ENCODE measurements at places on chromosomes 7 and 10.

GRCh38 chr7:54680377-54681005 is 78.5 kb downstream of the SEC61G start:
- no peak for DNase-seq

- DNase-seq = peak; percentile 71
These were observed 127.2 kb upstream of the RSU1 start for GRCh38 chr10:16944402-16944801.

DNA sequence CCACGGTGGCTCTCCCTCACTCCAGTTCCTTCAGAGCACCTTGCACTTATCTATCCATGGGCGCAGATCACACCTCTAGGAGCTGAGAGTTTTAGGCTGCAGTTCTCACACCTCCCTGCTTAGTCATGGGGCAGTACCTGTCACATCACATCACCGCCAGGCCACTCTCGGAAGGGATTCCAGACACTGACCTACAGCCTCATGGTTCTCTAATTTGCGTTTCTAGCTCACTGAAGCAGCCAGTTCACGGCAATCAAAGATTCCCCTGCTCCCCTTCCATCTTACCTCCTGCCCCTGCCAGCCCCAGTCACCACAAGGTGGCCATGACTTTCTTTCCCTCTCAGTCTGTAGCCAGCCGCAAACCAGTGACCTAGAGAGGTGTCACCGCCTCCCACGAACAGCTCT is 34.2 kb downstream of the ADRB1 start:
- no peak for DNase-seq

DNA sequence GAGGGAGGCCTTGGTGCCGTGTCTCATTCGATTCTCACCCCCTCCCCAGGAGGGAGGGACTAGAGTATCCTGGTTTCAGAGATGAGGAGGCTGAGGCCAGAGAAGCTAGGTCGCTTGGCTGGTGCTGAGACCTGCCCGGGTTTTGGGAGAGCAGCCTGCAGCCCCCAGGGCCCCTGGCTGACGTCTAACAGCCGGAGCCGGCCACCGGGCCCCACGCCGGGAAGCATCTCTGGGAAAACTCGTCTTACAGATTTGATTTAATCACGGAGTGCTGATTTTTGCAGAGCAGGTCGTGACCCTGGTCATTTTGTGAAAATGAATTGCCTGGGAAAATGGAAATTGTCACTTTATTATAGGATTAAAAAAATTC is 97.5 kb downstream of the MICALL2 start:
- no peak for DNase-seq

- DNase-seq = no peak
These were observed 167.4 kb downstream of the GNAI1 start for GRCh38 chr7:80302078-80302477.

DNA sequence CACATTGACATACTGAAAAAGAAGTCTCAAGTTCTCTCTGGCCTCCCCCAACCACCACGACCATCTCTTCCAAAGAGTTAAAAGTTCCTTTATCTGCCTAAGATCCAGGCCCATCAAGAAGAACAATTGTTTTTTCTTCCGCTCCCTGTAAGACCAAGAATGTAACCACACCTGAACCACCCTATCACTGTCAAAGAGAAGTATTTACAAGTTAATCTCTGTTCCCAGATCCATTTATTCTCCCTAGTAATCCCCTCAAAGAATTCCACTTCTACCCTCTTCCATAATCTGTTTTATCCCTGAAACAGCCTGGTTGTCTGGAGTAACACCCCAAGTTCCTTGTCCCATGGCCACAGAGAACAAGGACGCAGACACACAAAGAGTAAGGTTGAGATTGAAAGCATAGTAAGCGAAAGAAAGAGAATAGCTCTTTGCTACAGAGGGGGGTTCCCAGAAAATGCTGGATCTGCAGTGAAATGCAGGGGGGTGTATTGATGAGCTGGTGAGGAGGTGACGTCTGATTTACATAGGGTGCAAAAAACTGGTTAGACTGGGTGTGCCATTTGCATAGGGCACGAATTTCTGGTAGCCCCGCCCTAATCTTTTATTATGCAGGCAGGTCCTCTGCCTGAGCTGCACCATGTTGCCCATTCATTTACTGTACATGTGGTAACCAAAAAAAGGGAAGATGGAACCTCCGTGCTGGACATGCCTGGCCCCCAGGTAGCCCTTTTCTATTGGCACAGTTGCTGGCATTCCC is 122.0 kb downstream of the SKIDA1 start:
- no peak for DNase-seq

DNA sequence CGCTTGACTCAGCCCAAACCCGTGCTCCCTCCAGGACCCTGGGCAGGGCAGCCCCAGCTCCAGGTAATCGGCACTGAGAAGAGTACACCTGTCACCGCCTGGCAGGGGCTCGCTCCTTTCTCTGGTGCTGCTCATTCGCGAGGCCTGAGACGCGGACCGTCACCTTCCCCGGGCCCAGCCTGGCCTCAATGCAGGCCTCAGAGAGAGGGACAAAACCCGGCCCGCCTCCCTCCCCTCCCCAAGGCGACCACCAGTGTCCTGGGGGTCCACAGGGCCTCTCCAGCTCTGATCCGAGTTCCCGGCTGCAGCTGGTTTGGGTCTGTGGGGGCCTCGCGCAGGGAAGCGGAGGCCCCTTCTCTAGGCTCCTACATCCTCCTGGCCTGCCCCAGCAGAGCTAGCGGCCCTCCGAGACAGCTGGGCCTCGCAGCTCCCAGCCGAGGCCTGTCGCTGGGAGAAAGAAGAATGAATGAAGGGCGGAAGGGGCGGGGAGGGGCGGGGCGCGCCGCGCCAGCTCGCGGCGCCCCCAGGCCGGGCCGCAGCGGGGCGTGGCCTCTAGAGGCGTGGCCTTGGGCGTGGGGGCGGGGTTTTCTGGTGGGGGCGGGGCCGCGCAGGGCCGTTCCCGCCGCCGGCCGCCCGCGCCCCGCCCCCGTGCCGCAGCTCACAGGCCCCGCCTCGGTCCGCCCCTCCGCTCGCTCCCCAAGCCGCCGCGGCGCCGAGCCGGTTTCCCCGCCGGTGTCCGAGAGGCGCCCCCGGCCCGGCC is at the start of gene LIMK1:
TSS of gene LIMK1 (plus strand) at position 688 of the 760 bp plus-strand sequence. CDS start 187 bp downstream, outside the sequence.
- DNase-seq = peak; percentile 74

- no peak for DNase-seq
These were observed 17.9 kb downstream of the COPG2 start for GRCh38 chr7:130650611-130651120.

DNA sequence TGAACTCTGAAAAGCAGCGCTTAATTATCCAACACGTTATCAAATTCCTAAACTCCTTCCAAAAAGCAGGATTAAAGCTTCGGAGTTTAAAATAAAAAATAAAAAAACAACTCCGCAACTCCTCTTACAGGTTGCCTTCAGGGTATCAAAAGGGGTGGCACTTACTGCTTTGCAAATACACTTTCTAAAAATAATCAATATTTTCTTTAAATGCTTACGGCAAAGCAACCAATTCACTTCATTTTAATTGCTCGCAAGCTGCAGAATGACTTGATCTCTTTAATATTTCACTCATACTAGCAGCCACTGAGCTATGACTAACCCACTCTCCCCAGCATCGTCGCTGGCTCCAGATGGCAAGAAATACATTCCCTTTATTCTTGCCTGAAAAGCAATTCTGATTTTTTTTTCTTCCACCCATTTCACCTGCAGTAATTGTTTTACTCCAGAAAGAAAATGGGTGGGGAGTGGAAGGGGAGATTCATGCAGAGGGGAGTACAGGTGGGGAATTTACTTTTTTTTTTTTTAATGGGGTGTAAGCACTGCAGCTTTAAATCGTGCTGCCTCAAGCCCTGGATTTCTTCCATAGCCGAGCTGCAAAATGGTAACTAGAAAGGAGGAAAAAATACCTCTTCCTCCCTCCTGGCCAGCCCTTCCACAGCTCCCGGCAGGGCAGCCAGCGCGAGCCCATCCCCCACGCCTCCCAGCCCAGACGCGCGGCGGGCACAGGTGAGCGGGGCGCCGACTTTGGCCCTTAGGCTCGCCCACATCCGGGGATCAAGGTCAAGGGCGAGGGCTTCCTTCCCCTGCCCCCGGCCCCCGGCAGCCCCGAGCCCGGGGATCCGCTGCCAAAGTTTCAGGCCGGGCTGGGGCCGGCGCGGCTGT is 54.2 kb upstream of the FHIP2A start:
- peak; percentile 70 for DNase-seq

GRCh38 chr10:78588194-78588811 is 480.5 kb upstream of the ZMIZ1 start:
- DNase-seq = peak; percentile 63

GRCh38 chr7:158606671-158607424 is 19.2 kb upstream of the PTPRN2 start:
- no peak for DNase-seq

GRCh38 chr7:92613214-92613613 is 23.0 kb upstream of the FAM133B start:
- DNase-seq = no peak

DNA sequence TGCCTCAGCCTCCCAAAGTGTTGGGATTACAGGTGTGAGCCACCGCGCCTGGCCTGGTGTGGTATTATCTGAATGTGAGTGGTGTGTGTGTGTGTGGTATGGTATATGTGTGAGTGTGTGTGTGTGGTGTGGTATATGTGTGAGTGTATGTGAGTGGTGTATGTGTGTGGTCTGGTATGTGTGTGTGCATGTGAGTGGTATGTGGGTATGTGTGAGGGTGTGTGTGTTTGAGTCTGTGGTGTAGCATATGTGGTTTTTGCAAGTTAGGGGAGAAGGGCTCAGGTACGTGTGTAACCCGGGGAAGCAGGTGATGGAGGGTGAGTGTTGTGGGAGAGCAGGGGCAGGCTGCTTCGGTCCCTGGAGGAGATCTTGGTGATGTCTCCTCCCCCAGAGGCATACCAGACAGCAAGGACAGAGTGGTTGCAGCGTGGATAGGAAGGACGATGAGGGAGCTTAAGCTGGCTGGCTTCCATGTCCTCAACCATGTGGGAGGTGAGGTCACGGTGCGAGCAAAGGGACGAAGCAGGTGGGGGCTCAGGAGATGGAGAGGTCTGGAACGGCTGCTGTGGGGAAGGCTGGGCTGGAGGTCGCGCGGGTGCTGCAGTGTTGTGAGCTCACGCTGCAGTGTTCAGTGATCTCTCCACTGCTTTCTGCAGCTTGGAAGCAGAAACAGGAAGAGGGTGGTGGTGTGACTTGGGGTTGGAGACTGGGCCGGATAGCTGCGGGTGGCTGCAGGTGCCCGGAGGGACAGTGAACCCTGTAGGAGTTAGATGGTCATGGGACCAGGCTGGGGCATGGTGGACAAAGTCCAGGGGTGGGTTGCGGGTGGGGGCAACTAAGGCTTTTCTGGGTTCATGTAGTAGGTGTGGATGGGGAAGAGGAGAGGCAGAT is 5.0 kb downstream of the ZYX start:
- no peak for DNase-seq

GRCh38 chr7:30647589-30648364 is 34.5 kb downstream of the CRHR2 start:
- DNase-seq = no peak

GRCh38 chr10:86366902-86367151 is 232 bp upstream of the GRID1 start:
- DNase-seq = no peak

Data from fibroblast of skin of back (primary cell).